ENCODE measurements at places on chromosomes 5 and 9.

DNA sequence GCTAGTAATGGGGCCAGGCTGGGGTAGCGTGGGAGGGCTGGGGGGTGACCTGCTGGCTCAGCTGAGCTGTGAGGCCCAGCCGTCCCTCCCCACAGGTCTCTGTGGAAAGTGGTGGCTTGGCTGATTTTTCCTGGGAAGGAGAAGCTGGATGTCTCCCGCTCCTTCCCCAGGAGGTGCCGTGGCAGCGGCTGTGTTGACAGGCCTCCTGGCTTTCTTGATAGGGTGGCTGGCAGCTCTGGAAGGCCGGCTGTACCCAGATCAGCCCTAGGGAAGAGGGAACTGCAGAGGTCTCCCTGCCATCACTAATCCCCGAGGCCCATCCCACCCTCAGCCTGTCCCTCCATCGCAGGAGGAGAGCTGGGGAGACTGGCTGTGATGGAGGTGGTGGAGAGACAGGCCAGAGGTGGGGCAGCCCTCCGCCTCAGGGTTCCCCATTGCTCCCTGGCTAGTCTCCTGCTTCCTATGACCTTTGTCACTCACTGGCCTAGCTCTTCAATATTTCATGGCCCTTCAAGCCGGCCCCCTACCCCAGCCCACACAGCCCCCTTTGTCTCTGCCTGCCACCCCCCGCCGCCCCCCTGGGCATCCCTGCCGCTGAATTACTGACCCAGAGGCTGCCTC is 6.8 kb downstream of the CXXC5 start:
- no peak for DNase-seq

- DNase-seq: no peak
These were observed 8.4 kb downstream of the CCDC69 start for GRCh38 chr5:151215546-151215880.

- no peak for DNase-seq
These were observed 38.4 kb downstream of the EGR1 start for GRCh38 chr5:138503487-138504270.

DNA sequence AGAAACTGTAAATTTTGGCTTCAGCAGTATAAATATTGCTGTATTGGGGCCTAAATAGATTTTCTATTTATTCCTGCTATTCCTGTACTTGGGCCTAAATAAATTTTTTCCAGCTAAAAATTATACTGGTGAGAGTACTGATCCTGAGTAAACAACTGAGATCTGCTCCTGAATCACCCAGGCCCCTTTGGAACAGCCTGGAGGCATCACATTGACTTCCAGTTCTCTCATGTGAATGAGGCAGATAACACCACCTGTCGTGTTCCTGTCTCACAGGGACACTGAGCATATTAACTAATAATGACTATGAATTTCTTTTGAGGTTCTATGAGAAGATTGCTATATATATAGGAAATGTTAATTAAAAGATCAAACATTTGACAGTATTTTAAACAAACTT is 119.5 kb upstream of the PLCXD3 start:
- DNase-seq: no peak

GRCh38 chr9:110769667-110770066 is 101.1 kb downstream of the MUSK start:
- DNase-seq: no peak

GRCh38 chr5:167767795-167768194 is 523.6 kb upstream of the WWC1 start:
- DNase-seq: no peak

GRCh38 chr5:137730336-137730735 is 5.6 kb downstream of the KLHL3 start:
- no peak for DNase-seq

GRCh38 chr5:150511578-150512367 is 3.8 kb downstream of the NDST1 start:
- DNase-seq: no peak

DNA sequence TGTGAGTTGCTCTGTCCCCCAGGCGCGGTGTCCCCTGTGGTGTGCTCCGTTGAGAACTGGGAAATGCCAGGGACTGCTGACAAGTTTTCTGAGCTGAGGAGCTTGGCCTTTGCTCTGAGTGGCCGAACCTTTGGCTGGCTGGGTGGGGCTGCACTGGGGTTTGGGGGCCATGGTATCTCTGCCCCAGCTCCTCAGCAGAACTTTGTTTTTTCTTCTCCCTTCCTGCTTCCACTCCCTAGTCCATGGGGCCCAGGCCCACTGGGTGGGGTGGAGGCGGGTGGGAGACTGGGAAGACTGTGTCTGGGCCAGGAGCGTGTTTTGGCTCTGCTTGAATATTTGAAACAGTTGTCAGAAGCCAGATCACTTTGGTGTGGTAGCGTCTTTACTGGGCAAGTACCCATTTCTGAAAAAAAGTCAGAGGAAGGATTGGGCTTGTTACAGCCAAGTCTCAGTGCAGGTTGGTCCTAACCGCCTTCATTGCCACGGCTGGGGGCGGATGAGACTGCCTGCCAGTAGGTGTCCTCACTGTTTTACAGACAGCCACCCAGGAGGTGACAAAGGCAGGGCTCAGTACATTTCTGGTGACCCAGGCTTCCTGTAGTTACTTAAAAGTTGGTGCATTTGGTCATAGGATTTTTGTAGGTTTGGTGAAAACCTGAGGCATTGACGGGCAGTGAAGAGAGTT is 92.7 kb downstream of the DAB2IP start:
- no peak for DNase-seq

- DNase-seq: no peak
These were observed 1.1 kb upstream of the MAT2B start for GRCh38 chr5:163504079-163504931.

DNA sequence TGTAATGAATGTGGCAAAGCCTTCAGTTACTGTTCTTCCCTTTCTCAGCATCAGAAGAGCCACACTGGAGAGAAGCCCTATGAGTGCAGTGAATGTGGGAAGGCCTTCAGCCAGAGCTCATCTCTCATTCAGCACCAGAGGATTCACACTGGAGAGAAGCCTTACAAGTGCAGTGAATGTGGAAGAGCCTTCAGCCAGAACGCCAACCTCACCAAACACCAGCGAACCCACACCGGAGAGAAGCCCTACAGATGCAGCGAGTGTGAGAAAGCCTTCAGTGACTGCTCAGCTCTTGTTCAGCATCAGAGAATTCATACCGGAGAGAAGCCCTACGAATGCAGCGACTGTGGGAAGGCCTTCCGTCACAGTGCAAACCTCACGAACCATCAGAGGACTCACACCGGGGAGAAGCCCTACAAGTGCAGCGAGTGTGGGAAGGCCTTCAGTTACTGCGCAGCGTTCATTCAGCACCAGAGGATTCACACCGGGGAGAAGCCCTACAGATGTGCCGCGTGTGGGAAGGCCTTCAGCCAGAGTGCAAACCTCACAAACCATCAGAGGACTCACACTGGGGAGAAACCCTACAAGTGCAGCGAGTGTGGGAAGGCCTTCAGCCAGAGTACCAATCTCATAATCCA is 6.8 kb downstream of the RPL12 start:
- no peak for DNase-seq

DNA sequence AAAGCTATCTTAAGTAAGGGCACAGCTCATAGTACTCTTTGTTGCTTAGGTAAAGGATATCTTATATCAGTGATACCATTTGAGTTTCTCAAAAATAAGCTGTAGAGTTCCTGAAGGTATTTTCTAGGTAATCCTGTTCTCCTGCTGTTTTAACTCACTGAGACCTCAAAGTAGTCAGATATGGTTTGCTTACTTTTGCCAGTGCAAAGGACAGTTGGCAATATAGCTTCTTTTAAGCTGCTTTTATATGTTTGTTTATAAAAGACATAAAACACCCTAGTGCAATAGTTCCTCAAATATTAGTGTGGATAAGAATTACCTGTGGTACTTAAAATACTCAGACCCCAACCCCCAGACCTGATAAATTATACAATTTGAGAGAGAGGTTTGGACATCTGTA is 12.1 kb downstream of the NCBP1 start:
- no peak for DNase-seq

DNA sequence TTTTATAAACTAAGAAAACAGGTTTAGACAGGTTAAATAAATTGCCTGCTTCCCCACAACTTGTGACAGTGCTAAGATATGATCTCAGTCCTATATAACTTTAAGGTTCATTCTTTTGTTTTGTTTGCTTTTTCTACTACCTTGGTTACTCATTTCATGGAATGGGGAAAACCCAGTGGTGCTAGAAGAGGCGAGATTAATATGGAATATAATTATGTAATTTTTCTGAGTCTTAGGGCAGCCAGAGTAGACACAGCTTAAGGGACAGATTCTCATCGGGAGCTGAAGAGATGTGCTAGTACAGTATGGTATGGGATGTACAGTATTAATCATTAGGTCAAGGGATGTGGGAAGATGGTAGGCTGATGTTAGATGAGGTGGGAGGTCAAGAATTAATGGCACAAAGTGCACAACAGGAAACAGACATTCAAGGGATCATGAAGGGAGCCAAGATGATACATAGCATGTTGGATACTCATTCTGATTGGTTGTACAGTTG is 6.2 kb downstream of the TRIM32 start:
- DNase-seq: no peak

DNA sequence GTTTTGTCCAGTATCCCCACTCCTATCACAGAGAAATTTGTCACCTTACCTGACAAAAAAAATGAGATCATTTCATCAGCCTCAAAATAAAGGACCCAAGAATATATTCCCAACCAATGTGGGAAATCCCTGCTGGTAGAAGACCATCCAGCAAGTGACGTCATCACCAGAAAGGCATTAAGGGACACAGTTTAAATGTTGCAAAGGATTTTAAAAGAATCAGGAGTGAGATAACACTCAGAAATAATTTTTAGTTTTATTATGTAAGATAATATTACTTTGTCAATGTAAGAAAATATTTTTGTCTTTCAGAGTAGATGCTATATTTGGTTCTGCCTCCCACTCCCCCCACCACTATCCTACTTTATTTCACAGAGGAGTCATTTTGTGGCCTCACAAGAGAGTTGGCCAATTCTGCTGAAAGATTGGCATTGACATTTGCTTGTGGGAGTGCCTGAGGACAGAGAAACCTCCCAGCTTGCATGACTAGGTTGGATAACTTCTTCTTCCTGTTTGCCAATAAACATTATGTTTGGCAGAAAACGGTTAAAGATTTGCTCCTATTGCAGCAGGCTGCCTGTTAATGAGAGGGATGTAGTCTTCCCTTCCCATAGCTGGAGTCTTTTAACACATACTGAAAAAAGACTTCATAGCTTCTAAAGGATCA is 288.6 kb upstream of the DAB2 start:
- no peak for DNase-seq

DNA sequence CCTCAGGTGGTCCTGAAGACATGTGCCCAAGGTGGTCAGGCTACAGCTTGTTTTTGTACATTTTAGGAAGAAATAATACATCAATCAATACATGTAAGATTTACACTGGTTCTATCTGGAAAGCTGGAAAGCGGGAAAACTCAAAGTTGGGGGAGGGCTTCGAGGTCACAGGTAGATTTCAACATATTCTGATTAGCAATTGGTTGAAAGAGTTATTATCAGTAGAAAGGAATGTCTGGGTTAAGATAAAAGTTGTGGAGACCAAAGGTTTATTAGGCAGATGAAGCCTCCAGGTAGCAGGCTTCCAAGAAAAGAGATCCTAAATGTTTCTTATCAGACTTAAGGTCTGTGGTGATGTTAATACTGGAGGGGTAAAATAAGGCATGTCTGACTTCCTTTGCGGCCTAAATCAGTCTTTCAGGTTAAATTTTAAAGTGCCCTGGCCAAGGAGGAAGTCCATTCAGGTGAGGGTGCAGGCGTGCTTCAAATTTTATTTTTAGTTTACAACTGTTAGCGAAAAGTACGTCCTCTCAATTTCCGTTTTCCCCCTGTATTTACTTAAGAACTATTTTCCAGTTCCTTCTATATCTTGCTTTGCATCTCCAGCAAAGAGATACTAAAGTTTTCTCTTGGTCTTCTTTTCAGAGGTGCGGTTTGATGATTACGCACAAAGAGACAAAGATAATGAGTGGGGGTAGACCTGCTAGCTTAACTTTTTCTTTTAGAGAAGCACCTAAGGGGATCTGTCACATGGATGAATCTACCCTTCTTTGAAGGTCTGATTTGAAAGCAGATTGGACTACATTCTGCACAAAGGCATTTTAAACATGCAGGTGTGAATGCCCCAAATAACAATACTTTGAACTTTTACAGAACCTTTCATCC is 578.6 kb downstream of the RAB3C start:
- DNase-seq: no peak

- peak; percentile 84 for DNase-seq
These were observed 31.9 kb downstream of the ANKRD33B start for GRCh38 chr5:10595672-10596309.

DNA sequence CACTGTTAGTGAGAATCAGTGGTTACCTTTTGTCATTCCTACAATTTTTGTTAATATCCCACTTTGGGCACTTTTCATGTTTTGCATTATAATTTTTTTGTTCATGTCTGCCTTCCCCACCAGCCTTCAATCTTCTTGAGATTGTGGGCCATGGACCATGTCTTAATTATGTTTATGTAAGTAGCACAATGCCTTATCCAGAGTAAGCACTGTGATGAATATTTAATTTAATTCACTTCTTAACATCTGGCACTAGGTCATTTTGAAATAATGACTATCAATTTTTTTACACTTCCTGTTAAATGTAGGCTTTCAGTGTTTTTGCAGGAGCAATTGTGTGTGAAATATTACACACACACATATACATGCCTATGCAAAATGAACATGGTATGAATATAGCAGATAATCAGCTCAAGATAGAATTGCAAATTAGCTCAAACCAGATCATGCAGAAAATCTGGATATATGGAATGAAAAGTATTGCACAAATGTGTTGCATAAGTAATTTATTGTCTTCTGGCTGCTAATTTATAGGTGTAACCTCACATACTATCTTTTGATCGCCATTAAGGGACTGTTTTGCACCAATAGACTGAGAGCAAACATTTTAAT is 5.3 kb upstream of the SHOC1 start:
- no peak for DNase-seq

DNA sequence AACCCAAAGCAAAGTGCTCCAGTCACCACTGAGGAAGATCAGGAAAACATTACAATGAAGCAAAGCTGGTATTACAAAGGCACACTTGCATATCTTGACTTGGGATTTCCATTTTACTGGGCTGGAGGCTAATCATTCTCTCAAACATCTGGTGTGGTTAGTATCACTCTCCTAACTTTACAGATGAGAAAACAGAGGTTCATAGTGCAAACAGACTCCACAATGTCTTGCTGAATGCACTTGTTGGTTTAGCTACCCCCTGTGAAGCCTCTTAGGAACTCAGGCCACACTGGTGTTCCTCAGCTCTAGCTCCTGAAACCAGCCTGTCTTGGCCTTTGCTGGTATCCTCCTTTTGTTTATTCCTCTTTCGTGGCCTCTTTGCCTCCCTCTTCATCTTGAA is 29.5 kb upstream of the SMAD5 start:
- DNase-seq: no peak

- DNase-seq: no peak
These were observed 631.4 kb upstream of the DMAC1 start for GRCh38 chr9:8430945-8431344.
